Stimulated activated naive CD8-positive, alpha-beta T cell treated with anti-CD3 and anti-CD28 coated beads, Interleukin-15, amount 100 ng/mL, for 72 hours (primary cell): ENCODE measurements at places on chromosomes 7 and 10.

DNA sequence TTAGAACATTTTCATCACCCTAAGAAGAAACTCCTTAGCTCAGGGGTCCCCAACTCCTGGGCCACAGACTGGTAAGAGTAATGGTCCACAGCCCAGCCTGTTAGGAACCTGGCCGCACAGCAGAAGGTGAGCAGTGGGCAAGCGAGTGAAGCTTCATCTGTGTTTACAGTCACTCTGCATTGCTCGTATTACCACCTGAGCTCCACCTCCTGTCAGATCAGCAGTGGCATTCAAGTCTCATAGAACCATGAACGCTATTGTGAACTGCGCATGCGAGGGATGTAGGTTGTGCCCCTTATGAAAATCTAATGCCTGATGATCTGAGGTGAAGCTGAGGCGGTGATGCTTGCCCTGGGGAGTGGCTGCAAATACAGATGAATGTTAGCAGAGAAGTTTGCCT lies 37.3 kb upstream of the DLG5 start:
- no peak for DNase-seq

DNA sequence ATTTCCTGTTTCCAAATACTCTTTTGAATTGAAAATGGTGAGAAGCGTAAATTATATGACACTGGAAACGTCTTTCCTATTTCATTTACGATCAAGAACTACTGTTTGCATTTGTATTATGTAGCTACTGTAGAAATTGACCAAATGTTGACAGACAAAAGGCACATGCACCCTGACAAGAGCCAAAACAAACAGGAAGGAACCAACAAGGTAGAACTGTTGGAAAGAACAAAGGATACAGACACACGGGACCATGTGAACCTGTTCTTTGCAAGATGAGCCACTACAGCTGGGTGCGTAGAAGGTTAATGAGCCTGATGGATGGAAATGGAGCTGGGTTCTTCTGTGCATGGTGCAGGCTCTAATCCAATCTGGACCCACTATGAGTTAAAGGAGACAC lies 48.4 kb upstream of the FZD8 start:
- DNase-seq: no peak

GRCh38 chr7:77757589-77757988 lies 40.6 kb downstream of the TMEM60 start:
- peak; percentile 27 for DNase-seq

DNA sequence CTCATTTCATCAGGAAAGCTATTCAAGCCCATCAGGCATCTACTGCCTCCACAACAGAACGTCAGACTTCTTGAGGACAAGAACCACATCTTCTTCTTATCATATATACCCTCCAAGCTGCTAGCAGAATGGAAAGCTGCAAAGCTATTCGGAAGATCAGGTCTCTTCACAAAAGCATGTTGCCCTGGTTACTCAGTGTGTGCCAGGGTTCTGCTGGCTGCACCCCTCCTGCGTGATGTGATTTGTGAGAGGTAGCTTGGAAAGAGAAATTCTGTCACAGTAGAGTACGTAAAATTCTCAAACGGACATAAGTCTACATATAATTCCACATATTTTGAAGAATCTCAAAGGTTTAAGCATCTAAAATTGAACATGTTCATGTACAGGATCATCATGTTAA lies 681.7 kb downstream of the PARD3 start:
- DNase-seq: no peak

DNA sequence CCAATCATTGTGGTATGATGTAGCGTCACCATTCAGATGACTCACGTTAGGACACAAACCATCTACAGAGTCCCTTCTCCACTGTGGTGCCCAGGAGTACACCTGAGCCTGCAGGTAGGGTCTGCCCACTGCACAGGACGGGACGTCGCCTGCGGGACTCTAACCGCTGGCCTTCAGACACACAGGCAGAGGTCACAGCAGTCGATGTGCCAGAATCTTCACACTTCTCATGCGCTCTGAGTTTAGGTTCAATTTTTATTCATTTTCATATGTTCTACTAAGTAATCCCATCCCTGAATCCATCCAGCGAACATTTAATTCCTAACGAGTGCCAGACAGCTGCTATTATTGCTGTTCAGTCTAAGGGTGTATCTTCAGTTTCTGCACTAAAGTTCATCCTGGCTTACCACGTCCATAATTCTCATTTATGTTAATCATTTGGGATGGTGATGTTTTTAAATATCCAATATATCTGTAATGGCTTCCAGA lies 73.3 kb downstream of the CXCL12 start:
- no peak for DNase-seq

DNA sequence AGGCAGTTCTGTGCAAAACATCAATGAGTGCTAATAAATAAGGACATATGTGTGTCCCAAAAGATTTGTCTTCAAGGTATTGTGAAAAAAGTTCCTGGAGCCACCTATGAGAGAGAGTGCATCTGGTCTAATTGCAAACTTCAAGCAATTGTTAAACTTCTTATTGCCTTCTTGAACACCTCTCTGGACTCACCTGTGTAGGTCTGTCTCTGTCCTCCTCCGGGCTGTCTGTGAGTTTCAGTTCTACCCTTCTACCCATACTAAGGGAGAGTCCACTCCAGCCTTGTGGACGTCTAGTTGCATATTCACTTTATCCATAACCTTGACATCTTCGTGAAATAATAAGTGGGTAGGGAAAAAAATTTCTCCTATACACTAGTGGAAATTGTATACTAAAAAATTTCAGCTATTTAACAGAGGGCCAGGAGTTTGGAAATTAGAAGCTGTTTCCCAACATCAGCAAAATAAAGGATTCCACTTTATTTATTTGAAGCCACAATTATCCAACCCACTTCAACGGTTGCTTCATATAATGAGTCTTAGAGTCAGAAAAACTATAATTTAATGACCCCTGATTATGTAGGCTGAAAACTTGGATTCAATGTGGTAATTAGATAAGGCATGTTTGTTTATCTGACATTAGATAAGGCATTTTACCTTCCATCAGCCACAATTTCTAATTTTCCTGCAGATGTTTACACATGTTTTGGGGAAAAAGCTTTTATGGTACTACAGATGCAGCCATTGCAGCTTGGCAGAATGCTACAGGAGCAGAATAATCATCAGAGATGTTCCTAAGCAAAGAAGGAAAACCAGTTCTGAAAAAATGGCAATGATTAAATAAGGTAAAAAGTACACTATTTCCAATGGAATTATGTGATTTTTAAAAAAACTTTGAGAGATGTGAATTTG lies 150.8 kb upstream of the FAM3C start:
- no peak for DNase-seq

GRCh38 chr7:101258243-101258731 lies 13.4 kb upstream of the FIS1 start:
- DNase-seq: no peak

DNA sequence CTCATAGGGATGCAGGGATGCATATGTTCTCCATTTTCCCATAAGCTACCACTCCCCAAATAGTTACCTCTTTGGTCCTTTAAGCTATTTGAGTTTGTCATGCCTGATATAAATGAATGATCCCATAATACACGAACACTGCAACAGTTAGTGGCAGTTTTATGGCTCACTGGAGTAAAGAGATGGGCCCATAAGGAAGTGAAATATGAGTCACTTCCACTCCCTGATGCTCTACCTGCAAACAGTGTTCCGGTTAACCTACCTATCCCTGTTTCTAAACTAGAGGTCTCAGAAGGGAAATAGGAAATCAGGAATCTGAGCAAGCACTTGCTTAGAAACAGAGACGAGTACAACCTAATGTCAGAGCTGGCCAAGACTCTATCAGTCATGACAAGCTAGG lies 71.7 kb downstream of the CALD1 start:
- no peak for DNase-seq

DNA sequence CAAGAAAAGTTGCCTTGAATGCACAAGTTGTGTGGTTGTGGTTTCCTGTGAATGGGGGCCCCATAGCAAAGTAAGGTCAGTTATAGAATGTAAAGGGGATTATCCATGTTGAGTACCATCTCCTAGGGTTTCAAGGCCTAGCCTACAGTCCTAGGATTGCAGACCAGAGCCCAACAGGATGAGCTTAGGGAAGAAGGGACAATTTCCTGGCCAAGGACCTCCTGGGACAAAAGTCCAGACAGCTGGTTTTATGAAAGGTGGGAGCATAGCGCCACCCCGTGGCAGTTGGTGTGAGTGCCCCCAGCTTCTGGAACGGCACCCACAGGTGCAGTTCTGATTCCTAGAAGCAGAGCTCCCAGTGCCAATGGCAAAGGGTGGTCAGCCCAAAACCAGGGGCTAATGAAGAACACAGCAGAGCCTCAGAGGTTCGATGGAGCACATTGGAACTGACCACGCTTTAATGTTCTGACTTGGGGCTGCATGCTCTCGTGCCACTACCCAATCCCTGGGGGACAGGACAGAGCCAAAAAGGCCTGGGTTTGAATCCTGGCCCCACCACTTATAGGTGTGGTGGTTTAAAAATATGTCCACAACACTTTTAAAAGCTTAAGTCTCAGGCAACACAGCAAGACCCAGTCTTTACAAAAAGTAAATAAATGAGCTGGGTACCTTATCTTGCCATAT lies 25.8 kb upstream of the TMEM120A start:
- DNase-seq: peak; percentile 66

GRCh38 chr10:132631338-132631735 lies 93.8 kb downstream of the INPP5A start:
- no peak for DNase-seq
